ENCODE measurements at places on chromosomes 5 and 9. TPM values are rescaled to one million over a fixed set of nuclear protein-coding genes. Genes with fewer than 3 reads are reported as not detected.

The RASA1 gene
- total RNA-seq, result 77.7 TPM

The IL5 gene
- not detected for total RNA-seq

The TTC33 gene
- total RNA-seq, result 11.5 TPM

The KCNT1 gene
- total RNA-seq, result not detected

The SGCD gene
- 0.88 TPM for total RNA-seq

The CSF1R gene
- total RNA-seq, result 1.1 TPM

The SPATA31D4 gene
- total RNA-seq, result not detected
